ENCODE measurements at places on chromosomes 13 and 19. TPM values are rescaled to one million over a fixed set of nuclear protein-coding genes. Genes with fewer than 3 reads are reported as not detected.

- DNase-seq = no peak
Observed at GRCh38 chr13:99027260-99027659, 49.4 kb upstream of the DOCK9 start.

DNA sequence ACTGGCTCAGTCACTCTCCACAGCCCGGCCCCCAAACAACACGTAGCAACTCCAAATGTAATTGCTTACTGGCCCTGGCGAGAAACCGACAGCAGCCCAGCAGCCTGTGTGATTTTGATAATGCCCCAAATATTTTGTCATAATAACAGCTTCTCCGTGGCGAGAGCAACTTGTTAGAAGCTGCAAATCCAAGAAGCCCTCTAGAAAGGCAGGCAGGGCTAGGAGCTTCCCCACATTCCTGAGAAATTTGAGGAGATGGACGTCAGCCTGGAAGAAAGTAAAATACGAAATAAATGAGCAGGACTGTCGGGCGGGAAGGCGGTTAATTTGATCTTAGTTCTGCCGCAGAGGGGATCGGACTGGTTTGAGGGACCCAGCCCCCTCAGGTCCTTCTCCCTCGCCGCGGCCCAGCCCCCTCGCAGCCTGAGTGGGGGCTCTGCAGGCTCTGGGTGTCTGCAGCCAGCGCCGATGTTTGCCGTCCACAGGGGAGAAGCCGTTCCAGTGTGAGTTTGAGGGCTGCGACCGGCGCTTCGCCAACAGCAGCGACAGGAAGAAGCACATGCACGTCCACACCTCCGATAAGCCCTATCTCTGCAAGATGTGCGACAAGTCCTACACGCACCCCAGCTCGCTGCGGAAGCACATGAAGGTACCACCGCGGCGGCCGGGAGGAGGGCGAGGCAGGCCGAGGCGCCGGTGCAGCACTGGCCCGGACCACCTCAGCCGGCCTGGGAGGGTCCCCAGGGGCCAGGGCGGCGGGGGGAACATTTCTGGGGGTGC lies 3.1 kb downstream of the ZIC2 start:
- no peak for DNase-seq

DNA sequence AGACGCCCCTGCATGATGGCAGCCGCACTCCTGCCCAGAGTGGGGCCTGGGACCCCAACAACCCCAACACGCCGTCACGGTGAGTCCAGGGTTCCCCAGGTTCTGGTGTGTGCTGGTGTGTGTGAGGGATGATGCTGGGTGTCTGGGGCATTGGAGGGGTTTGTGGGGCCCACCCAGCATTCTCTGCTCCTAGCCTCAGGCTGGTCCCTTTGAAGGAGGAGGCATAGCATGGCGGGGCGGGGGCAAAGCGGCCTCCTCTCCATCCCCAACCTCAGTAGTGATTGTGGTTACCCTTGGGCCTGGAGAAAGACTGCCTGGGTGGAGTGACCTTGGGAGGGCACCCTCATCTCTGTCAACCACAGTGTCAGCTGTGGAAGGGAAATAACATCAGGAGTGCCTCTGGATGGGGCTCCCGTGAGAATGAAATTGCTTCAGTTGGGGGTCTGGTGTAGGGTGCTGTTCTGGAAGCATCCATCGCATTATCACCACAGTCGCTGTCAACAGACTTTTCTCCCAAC lies 7.1 kb upstream of the TIMM50 start:
- no peak for DNase-seq

DNA sequence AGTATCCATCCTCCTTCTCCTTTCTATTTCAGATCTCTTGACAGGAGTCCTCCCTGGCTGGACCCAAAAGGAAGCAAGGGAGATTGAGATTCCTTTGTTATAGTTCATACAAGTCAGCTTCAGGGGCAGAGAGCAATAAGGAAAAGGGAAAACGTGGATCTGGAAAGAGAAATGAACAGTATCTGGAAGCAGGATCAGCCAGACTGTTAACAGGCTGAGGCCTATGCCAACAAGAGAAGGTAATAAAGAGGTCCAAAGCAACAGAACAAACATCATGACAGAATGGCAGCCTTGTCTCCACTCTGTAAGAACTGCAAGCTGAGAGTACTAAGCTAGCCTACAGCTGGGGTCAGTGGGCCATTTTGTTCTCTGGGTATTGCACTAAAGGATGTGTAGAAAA lies 64.5 kb downstream of the RAP2A start:
- DNase-seq = no peak

DNA sequence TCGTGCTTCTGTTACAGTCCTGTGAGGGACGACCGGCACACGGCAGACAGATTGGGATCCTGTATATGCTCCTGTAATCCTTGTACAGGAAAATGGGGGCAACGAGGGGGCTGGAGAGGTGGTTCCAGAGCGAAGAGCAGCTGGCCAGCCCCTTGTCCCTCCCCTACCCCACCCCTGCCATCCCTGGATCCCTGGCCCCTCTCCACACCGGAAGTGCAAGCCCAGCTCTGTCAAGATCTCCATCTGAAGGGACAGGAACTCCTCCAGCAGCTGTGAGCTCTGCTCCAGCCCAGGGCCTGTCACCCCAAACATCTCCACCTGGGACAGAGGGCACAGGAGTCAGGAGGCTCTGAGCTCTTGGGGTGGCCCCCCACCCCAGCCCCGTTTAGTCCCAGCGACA lies 5.5 kb upstream of the CCER2 start:
- no peak for DNase-seq

- DNase-seq = no peak
Observed at GRCh38 chr13:58946274-58946673, 1217.5 kb downstream of the DIAPH3 start.

DNA sequence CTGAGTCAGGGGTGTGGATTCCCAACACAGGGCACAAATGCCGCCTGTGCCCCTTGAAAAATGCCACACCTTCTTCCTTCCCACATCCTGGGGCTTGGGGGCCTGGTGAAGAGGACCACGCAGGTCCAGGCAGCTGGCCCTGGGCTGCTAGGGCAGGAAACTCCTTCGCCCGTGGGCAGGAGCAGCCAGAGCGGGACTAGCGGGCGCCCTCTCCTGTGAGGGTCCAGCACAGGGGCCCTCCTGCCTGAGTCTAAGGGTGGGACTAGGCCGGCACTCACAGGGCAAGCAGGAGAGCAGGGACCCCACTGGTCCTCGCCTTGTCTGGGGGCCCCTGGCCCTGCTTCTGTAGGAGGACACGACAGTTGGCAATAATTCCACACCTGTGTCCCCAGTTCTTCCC lies 7.5 kb upstream of the CEBPA start:
- no peak for DNase-seq

DNA sequence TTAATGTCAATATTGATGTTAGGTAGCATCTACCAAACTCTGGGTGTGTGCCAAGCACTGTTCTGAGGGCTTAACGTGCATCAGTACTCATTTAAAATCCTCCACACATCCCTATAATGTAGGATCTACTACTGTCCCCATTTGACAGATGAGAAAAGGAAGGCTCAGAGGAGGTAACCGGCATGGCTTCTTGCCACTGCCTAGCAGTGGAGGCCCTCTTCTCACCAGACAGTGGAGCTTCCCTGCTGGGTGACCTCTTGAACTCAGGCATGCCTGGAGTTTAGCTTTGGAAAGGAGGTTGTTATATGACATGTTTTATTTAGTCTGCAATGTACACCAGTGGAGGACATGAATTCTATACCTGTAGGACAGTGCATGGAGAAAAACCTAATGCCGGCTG lies 2.1 kb downstream of the SPATA13 start:
- no peak for DNase-seq

DNA sequence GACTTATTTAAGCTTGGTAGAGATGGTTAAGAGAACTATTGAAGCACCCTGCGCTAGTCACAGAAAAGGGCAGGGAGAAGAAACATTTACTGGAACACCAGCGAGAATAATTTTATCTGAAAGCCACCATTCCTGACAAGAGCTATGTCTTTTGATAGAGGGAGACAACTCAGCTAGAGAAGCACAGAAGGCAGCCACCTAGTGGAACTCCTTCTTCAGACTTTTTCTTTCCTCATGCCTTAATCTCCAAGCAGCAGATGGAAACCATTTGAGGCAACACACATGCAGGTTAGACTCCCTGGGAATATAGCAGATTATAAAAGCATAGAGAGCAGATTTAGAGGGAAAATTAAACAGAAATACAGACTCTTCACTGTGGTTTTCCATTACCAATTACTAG lies 813.4 kb downstream of the SLITRK6 start:
- DNase-seq = no peak

DNA sequence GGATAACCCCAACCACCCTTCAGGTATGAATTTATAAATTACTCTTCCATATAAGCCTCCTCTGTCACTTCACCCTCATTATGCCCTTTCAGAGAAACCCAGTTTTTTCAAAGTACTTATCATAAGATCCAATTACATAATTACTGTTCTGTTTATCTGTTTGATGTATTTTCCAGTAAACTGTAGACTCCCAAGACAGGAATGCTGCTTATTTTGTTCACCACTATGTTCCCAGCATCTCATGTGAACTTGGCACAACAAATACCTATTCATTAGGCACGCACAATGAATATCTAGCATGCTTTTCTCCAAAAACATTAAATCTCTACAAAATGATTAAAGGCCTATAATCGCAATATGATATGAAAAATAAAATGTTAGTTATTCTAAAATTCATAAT lies 13.2 kb downstream of the ENOX1 start:
- no peak for DNase-seq

GRCh38 chr13:51745243-51745642 lies 58.7 kb downstream of the DHRS12 start:
- no peak for DNase-seq

GRCh38 chr13:113890774-113891480 lies 27.1 kb upstream of the GAS6 start:
- DNase-seq = no peak

DNA sequence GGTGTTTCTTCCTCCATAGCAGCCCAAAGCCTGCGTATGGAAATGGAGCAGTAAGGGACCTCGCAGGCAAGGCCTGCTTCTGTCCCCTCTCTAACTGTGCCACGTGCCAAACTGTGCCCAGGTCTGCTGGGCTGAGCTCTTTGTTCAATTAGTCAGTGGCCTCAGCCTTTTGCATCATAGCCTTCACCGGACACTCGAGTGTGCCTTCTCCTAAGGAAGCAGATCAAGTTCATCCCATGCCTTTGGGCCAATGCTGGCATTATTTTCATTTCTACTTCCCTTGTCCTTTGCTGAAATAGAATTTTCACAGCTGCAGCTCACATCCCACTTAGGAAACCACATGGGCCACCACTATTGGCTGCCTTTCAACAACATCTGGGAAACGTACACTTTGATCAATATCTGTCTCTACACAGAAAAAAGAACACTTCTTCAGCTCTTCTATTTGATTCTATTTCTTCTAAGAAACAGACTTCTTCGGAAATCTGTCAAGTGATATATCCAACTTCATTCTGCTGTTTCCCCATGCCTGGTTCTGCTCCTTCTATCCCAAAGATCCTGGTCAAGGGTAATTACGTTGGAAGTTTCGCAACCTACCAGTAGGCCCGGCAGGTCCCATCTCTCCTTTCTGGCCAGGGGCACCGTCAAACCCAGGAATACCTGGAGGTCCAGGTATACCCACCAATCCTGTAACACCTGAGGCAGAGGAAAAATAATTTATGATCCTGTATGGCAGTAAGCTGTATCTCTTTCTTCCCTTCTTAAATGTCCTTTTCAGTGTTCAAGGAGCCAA lies 143.9 kb downstream of the COL4A1 start:
- no peak for DNase-seq

- DNase-seq = no peak
Observed at GRCh38 chr13:85603735-85604134, 195.5 kb downstream of the SLITRK6 start.

DNA sequence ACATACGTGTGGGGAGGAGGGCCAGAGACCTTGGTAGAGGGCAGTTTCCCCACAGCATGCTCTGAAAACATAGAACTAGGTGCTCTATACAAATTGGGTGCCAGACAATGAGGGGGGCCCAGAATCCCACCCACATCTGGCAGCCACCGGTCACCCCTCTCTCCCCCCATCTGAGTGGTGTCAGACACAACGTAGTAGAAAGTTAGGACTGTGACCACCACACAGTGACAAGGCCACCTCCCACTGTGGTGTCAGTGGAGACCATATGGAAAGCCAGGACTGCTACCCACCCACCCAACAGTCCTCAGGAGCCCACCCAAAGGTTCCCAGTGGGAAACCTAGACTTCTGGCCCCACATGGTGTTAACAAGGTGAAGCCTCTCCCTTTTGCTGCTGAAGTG lies 2.1 kb upstream of the ATP4B start:
- no peak for DNase-seq

DNA sequence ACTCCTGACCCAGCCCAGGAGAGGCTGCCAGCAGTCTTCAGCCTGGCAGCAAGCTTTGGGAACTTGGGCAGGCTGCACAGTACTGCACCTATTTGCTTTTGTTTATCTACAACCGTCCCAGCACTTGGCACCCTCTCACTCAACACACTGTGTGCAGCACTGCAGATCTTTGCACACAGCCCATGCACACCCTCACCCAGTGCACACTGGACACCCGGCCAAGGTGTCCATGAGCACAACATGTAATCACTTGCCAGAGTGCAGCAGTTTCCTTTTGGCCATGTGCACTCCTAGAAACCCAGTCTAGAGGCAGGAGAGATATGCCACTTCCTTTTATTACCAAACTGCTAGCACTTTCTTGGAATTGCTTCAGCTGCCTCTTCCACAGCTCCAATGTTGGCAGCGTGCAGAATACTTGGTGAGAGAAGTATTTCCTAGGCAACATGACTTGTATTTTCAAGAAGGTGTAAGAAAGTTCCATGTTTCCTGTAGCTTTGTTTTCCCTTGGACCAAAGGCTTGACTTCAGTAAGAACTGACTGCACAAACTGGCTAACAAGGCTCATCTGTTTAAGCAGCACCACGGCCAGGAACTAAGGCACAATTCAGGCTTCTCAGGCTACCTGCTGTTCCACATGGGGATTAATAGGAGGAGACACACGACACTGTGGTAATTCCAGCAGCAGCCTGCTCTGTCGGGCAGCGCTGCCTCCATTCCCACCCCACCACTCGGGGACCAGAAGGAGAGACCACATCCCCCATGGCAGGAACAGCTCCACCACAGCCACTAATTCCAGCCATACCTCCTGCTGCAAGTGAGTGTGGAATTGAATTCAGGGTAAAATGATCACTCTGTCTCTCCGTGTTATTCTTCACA lies 15.3 kb downstream of the ATP7B start:
- DNase-seq = no peak

DNA sequence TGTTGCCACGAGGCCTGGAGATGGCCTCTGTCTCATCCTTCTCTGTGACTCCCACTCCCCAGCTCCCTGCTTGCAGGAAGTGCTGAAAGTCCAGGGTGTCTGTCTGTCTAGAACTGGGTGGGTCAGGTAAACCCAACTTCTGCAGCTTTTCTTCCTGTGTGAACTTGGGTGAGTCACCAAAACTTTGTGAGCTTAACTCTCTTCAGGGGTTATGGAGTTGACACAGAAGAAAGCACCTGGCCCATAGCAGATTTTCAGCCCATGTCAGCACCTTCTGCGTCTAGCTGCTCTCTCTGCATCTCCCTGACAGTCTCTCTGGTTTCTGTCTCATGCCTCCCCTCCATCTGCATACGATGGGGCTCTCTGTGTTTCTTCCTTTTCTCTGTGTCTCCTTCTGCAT lies 4.2 kb upstream of the CACNG7 start:
- DNase-seq = no peak

GRCh38 chr19:40604171-40604646 lies 3.0 kb downstream of the LTBP4 start:
- DNase-seq = no peak

NLRP7 gene
- total RNA-seq = 0.33 TPM

C19orf81 gene
- 0.69 TPM for total RNA-seq

FXYD1 gene
- 1.1 TPM for total RNA-seq

ZNF546 gene
- 11.6 TPM for total RNA-seq

LYPD5 gene
- total RNA-seq = not detected

TMC4 gene
- not detected for total RNA-seq

AP2A1 gene
- total RNA-seq = 60.6 TPM

B3GNT8 gene
- 0.24 TPM for total RNA-seq

NCAN gene
- total RNA-seq = not detected

SLAIN1 gene
- total RNA-seq = 16.2 TPM

CPB2 gene
- total RNA-seq = not detected

Measured in activated B cell treated with CpG ODN at 0.5 μM for 24 hours (primary cell).